Glutamatergic neuron (in vitro differentiated cells): ENCODE measurements at places on chromosomes 6 and 20. TPM values are rescaled to one million over a fixed set of nuclear protein-coding genes. Genes with fewer than 3 reads are reported as not detected.

The C6orf58 gene
- not detected for total RNA-seq

The SLC26A8 gene
- total RNA-seq: 0.29 TPM

DNA sequence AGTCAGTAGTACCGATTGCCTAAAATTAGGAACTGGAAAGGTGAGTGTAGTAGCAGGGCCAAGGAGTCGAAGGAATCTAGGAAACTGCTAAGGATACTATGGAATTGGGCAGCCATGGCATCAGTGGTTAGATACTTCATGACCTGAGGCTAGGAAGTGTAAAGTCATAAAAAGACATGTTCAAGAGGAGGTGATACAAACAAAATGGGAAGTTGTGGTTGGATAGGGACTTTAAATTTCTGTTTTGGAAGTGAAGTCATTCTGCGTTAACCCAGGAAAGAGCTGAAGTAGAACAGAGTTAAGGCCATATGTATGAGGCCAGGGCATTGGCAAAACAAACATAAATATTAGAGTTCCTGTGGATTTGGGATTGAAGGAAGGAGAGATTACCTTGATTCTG, 88.6 kb upstream of the TMEM181 start:
- H3K36me3 ChIP-seq: peaks cover 15% of the 10 kb centered on the region
- H3K27ac ChIP-seq: no peak overlapping the region
- peaks cover 6% of the 10 kb centered on the region for H3K4me1 ChIP-seq
- H3K4me3 ChIP-seq: no peak overlapping the region

- peaks cover 10% of the 10 kb centered on the region for H3K27me3 ChIP-seq
- H3K4me3 ChIP-seq: no peak overlapping the region
- H3K27ac ChIP-seq: no peak overlapping the region
- DNase-seq: no peak
- peaks cover 3% of the 10 kb centered on the region for H3K36me3 ChIP-seq
Observed at GRCh38 chr6:162976141-162976540, 248.4 kb downstream of the PACRG start.

DNA sequence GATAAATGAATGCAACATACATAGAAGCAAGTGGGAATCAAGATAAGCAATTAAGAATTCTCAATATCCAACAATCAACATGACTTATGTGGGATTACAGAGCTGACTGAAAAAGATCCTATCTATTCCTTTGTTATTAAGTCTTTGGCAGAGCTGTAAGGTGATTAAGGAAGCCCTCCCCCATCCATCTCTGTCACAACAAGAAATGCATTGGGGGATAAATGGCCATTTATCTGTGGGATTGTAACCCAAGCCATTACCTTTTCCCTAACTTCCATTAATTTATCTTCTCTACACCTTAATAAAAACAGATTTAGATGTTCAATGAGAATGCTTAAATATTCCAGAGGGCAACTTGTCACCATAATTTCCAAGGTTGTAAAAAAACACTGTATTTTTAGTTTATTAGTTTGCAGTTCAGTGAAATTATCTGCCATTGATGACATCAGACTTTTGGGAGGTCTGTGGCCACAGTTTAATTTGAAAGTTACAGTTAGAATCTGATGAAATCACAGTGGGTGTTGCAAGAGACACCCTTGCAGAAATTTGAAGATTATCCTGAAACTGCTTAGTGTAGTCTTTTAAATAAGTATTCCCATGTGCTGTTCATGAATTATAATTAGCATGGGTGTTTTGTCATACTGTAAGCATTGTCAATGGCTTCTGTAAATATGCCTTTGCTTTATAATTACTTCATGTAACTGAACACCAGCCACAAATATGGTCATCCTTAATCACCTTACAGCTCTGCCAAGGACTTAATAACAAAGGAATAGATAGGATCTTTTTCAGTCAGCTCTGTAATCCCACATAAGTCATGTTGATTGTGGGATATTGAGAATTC, 49.4 kb upstream of the FYN start:
- peaks cover 7% of the 10 kb centered on the region for H3K27me3 ChIP-seq
- H3K4me1 ChIP-seq: peaks cover 60% of the 10 kb centered on the region
- peak overlapping the region; percentile 82 for H3K27ac ChIP-seq
- no peak overlapping the region for H3K4me3 ChIP-seq
- H3K36me3 ChIP-seq: no peaks in the 10 kb centered on the region

GRCh38 chr20:3606021-3606420, 57.2 kb downstream of the GFRA4 start:
- H3K4me3 ChIP-seq: no peak overlapping the region
- H3K4me1 ChIP-seq: no peaks in the 10 kb centered on the region
- no peaks in the 10 kb centered on the region for H3K27me3 ChIP-seq
- no peak overlapping the region for H3K27ac ChIP-seq
- H3K36me3 ChIP-seq: no peaks in the 10 kb centered on the region

DNA sequence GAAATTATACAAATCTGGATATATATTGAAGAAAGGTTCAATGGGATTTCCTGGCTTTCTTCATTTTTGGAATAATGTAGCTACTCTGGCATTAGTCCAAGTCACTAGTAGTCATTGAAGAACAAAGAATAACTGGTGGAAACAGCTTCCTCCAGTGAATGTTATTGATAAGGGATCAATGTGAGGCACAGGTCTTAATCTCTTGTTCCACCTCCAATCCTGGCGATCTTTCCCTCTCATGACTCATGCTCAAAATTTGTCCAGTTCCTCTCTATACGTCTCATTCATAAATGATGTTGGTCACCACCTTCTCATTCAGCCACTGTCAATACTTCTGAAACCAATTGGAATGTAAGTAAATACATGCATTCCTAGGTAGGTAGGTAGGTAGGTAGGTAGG, 185.0 kb upstream of the BMP2 start:
- H3K36me3 ChIP-seq: peaks cover 4% of the 10 kb centered on the region
- no peak for DNase-seq
- H3K27me3 ChIP-seq: peaks cover 2% of the 10 kb centered on the region

DNA sequence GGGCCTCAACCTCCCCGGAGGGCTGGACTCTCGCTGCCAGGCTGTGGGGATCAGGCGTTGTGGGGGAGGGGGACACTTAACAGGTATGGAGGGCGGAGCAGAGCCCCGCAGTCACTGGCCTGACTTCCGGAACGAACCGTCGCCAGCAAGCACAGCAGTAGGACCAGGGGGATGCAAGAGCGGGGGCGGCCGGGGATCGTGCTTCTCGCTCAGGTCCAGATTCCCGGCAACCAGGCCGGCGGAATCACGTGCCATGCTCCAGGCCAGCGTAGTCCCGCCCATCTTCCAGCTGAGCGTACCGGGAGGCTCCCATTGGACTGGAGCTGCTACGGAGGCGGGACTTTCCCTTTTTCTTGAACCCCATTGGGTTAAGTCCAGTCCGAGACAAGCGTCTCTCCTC, 10.0 kb upstream of the POU5F1 start:
- no peak for DNase-seq
- no peak overlapping the region for H3K4me3 ChIP-seq
- no peak overlapping the region for H3K27ac ChIP-seq

DNA sequence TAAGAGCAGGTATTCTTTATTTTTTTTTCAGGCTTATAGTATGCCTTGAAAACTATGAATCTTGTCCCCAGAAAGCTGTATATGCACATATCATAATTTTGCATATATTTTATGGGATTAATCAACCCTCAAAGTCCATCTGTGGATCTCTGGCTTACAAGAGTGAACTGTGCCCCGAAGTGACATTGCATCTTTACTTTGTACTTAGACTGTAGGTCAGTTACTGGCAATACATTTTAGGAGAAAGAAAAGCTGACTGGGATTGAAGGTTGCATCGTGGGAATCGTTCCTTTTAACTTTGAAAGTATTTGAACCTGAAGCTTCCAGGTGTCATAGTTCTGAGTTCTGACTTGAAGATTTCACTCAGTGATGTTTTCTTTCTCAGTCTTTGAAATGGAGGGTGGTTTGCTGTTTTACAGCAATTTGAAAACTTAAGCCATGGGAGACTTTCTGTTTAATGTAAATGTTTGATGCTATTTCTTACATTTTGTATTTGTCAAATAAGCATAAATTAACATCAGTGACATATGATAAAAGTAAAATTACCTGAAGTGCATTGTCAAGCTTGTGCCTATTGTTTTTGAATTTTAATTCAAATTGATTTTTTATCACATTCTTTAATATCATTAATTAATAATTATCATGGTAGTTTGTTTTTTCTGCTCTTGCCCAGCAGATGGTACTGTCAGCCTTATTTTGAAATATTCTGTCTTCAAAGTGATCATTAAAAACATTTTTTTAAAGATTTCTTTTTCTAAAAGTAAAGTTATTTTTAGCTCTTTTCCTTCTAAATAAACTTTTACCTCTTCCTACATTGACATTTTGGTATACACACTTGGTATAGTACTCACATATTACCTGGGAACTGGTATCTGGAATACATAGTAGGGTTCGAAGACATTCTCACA, 29.0 kb downstream of the L3MBTL3 start:
- no peak for DNase-seq
- no peak overlapping the region for H3K27ac ChIP-seq
- H3K4me1 ChIP-seq: no peaks in the 10 kb centered on the region
- no peak overlapping the region for H3K4me3 ChIP-seq
- no peaks in the 10 kb centered on the region for H3K27me3 ChIP-seq
- no peaks in the 10 kb centered on the region for H3K36me3 ChIP-seq
